ENCODE measurements at places on chromosomes 12 and 14. TPM values are rescaled to one million over a fixed set of nuclear protein-coding genes. Genes with fewer than 3 reads are reported as not detected.

Gene RFLNA
- not detected for total RNA-seq

Gene MLEC
- total RNA-seq = 194 TPM

Gene VRTN
- 0.08 TPM for total RNA-seq

Gene RDH12
- total RNA-seq = 1.4 TPM

Gene EMP1
- 11.6 TPM for total RNA-seq

Gene NKX2-1
- 0.10 TPM for total RNA-seq

Gene DAAM1
- 20.7 TPM for total RNA-seq

Gene BCDIN3D
- total RNA-seq = 3.2 TPM

Gene CACNB3
- 2.6 TPM for total RNA-seq

Gene ADAMTS20
- total RNA-seq = not detected

Gene CCDC77
- total RNA-seq = 1.2 TPM

Gene TDRD9
- 0.75 TPM for total RNA-seq

Gene CDK4
- 30.8 TPM for total RNA-seq

- no peak for DNase-seq
Measured at GRCh38 chr12:97556302-97556779, 93.7 kb downstream of the RMST start.

GRCh38 chr12:66269142-66269541 is 33.2 kb upstream of the HELB start:
- DNase-seq = no peak

DNA sequence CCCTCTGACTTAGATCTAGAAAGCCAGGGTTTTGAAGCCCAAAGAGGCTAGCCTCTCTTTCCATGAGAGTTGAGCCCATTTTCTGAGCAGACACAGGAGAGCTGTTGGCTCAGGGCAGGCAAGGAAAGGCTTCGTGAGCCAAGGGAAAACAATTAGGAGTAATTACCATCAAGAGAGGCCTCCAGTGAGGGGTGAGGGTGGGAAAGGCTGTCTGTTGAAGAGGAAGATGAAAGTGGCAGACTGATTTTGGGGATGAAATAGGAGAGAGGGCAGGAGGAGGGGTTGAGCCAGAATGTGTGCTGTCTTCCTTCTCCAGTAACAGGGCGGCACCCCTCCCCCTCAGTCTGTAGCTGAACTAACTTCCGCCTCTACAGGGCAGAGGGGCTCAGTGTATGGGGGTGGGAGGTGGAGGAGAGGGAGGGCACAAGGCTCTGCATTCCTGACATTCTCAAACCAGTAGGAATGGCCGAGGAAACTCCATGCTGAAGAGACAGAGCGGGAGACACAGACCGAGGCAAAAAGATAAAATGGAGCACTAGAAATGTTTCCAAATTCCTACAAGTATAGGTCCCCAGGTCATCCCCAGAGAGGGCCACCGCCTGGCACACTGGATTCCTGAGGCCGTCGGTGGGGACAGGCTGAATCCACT is 33.1 kb upstream of the COL2A1 start:
- no peak for DNase-seq

- no peak for DNase-seq
Measured at GRCh38 chr14:95196268-95196667, 38.9 kb upstream of the DICER1 start.

DNA sequence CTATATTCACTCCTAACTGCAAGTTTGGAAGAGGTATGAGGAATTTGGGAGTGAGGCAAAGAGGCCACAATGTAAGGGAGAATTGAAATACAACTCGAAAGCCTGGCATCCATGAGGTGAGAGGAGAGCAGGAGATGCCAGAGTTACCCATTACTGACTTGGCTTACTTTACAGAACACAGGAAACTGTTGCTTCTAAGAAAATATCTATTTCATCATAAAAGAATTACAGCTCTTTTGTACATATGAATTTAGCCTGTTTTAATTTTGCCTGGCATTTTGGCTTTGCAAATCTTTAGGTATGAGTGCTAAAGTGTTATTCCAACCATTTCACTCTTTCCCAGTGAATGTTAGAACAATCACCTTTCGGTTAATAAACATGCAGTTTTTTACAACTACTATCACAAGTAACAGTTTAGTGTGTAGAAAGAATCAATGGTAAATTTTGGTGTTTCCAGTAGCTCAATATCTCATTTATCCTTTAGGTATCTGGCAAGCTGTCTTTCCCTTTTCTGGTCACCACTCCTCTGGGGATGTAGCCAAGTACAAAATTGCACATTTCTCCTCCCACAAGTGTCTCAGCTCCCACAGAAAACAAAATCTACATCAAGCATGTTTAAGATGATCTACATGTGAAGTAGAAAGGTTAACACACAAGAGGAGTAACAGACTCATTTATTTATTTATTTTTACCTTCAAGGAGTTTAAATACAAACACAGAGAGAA is 196.6 kb upstream of the DCN start:
- no peak for DNase-seq

- DNase-seq = no peak
Measured at GRCh38 chr12:63844391-63845341, at the start of gene SRGAP1. SRGAP1 (plus strand) TSS chr12:63844700; CDS start chr12:63844817, 117 bp downstream.

DNA sequence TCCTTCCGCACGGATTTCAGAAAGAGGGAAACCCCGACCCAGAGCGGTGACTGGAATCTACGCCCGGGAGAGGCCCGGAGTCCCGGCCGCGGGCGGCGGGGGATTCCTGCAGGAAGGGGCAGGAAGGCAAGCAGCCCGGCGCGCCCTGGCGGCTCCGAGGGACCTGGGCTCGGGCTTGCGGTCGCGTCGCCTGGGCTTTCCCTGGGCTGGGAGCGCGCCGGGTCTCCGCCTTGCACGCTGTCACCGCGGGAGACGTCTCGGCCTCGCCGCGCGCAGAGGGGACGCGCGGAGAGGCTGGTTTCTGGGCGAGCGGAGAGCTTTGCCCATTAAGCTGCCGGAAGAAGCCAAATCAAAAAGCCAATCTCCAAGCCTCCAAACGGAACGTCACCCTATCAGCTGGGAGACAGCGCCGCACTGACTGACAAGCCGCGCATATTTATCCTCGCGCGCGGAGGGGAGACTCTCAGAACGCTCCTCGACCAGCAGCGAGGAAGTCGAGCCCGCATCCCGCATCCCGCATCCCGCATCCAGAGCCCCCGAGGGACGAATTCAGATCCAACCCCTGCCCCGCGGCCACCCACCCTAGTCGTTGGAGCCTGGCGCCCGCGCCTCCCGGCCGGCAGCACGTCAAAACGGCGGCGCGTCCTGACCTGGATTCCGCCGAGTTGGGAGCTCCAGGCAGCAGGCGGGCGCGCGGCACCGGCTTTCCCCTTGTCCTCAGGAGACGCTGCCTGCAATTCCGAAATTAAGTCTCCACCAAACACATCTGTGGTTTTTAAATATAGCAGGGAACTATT is at the start of gene SLC8A3:
TSS of gene SLC8A3 (minus strand) at position 293 of the 797 bp plus-strand sequence. CDS start 20,529 bp downstream, outside the sequence.
- no peak for DNase-seq

DNA sequence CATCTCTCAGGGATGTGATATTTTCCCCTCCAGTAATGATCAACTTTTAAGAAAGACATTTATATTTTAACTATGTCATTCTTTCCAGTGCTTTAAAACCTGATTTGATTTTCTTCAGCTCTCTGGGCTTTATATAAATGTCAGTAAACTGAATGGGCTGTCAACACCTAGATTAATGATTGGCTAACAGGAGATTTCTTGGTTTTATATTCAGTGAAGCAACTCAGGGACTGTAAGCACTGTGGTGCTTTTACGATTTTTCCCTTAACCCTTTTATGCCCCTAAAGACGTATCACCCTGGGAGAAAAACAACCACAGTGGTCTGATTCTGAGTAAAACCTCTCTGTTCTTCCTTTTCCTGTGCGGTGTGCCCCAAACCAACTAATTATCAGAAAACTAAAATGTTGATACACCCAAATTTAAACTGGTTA is 38.0 kb downstream of the PTGER2 start:
- no peak for DNase-seq

- DNase-seq = no peak
Measured at GRCh38 chr12:128068211-128068610, 198.8 kb upstream of the TMEM132C start.

DNA sequence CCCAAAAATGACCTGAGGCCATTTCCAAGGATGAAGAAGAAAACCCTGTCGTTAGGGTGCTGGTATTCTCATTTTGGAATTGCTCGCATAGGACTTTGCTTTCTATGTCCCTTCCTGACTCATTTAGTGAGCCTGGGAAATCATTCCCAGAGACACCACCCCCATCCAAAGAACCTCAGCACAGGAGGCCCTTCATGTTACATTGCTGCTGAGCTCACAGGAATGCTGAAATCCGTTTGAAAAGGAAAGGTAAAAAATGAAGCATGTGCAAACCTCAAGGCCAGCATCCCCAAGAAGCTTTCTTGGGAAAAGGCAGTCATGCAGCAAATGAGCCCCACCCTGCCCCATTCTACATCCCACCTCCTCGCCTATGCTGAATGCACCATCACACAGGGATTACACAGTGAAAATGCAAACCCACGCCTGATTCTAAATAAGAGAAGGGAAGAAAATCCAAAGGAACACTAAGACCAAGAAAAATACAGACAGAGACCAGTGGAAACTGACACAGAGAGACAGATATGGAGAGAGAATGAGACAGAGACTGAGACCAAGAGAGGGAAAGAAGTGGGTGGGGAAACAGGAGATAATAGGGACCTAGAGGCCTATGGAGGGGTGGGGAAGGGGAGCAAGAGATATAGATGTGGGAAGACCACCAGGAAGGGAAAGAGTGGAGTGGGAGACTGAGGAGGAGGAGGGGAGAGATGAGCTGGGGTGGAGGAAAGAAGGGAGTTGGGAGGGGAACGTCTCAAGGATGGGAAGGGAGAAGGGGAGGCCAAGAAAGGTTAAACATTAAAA is 33.5 kb downstream of the NIN start:
- no peak for DNase-seq

- no peak for DNase-seq
Measured at GRCh38 chr12:81633127-81633526, 126.0 kb downstream of the PPFIA2 start.

DNA sequence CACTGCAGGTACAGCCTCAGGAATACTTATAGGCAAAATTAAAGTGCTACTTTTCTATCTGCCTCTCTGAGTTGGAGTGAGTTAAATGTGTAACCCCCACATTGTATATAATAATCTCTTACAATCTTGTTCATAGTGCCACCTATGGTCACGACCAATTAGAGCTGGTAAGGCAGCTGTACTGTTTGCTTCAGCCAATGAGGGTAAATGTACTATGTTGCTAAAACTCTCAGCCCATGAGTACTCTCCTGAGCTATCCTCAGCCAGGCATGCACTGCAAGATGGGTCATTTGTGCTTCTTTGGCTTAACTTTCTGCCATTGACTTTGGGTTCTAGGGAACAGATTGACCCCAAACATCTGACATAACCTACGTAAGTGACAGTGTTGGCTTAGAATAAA is 15.0 kb upstream of the MDM2 start:
- DNase-seq = no peak

DNA sequence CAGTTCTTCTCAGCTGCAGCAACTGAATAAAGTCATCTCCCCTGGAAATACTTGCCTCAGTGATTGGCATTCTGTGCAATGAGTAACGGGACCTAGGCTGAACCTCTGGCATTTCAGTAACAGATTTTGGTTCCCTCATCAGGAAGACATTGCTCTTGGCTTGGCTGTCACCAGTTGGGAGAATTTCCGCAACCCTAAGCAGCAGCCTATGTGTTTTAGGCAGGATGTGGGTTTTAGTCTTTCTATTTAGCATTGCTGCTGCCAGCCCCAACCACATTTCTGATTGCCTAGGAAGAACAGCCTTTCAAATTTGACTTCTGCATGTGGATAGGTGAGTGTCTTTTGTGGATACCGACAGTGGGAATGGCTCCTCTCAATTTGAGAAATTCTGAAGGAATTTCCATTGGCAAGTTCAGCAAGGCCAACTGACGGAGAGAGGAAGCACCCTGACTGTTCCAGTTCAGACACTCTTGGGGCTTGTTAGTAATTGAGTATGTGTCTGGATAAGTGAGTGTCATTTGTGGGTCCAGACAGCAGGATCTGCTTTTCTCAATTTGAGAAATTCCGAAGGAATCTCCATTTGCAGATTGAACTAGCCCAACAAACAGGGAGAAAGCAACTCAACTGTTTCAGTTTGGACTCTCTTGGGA is 19.0 kb upstream of the CLEC2A start:
- no peak for DNase-seq

- no peak for DNase-seq
Measured at GRCh38 chr14:32358781-32359180, 29.7 kb downstream of the AKAP6 start.

GRCh38 chr12:77299910-77300669 is 234.7 kb upstream of the E2F7 start:
- DNase-seq = no peak

- DNase-seq = no peak
Measured at GRCh38 chr14:105207460-105207901, 26.4 kb upstream of the NUDT14 start.

DNA sequence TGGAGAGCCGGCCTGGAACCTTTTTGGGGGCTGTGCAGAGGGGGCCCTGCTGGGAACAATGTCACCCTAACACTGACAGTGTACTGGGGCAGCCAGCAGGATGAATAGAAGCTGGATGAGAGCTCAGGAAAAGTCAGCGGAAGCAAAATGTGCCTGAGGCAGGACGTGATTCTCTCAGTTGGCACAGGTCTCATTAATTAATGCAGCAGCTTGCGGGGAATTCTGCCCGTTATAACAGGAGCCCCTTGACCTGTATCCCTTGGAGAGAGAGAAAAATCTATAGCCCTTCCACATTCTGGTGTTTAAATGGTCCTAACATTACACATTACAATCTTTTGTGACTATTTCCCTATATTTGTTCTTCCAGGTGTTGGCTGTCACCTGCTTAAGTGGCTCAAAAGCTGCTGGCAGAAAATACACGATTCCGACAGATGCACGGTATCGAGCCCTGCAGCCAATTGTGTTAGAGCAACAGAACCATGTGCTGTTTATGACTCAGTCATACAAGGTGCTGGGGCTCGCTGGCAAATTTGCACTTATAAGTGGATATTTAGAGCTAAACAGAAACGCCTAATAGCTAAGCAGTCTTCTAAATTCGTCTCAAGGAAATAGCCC is 854.7 kb downstream of the AACS start:
- DNase-seq = no peak

- no peak for DNase-seq
Measured at GRCh38 chr12:85183855-85184254, 96.2 kb upstream of the ALX1 start.

GRCh38 chr12:69204191-69204590 is 35.2 kb upstream of the CPSF6 start:
- DNase-seq = no peak

- no peak for DNase-seq
Measured at GRCh38 chr14:26443654-26444053, 154.2 kb downstream of the NOVA1 start.

Data from left lobe of liver (tissue), 2 donors.